ENCODE measurements at places on chromosomes 4 and X.

DNA sequence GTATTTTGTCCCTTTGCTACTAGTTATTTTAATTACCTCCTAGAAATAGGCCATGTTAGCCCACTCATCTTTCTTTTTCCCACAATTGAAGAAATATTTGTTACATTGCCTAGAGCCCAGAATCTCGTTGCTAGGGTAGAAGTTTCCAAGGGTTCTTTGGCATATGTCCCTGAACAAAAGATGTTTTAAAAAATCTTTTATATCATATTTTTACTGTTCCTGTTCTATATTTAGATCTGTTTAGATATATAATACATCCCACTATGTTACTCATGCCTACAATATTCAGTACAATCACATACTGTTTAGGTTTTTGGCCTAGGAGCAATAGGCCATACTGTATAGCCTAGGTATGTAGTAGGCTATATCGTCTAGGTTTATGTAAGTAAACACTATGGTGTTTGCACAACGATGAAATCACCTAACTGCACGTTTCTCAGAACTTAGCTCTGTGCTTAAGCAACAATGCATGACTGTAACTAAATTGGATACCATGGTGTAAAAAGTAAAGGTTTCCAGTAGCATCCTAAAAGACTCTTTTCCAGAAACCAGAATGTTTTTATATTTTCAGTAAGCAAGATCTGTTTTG, 236.0 kb upstream of the SLIT2 start:
- no peak for DNase-seq

GRCh38 chr4:53123819-53124218, 242.0 kb downstream of the SCFD2 start:
- DNase-seq: no peak

GRCh38 chrX:51891821-51892551, 1.4 kb upstream of the MAGED1 start:
- DNase-seq: peak; percentile 73

DNA sequence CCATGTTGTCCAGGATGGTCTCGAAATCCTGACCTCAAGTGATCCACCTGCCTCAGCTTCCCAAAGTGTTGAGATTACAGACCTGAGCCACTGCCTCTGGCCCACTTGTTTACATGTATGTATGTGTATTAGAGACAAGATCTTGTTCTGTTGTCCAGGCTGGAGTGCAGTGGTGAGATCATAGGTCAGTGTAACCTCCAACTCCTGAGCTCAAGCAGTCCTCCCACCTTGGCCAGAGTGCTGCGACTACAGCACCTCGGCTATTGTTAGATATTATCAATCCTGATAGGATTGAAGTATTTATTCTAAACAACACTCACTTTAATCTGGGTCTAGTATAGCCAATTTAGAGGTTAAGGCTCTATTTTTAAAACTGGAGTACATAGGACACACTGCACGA, 36.0 kb downstream of the PAGE1 start:
- DNase-seq: no peak

- DNase-seq: no peak
Measured at GRCh38 chrX:124260845-124261244, 71.6 kb upstream of the TEX13D start.

GRCh38 chrX:28709421-28709820, 122.2 kb downstream of the IL1RAPL1 start:
- no peak for DNase-seq

Measured in pons (tissue), 1 donor.